ENCODE measurements at places on chromosomes 6 and 20.

DNA sequence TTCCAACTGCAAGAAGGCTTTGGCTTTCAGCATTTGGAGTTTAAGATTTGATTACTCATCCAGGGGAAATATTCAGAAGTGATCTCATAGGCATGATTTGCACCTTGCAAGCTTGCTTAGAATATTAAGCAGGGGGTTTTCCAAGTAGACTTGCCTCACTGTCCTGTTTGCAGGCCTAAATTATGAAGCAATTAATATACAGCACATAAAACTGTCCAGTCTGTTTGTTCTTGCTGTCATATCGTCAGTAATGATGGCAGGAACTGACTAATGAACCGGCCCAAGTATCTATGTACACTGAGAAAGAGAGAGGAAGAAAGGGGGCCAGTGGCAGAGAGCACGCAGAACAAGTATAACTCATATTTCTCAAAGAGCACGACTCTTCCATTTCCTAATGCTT is 212.5 kb upstream of the SUPT3H start:
- no peak for DNase-seq

- DNase-seq = no peak
Measured at GRCh38 chr6:120147071-120147871, 797.7 kb upstream of the MAN1A1 start.

GRCh38 chr6:108872141-108872557 is 23.9 kb downstream of the ARMC2 start:
- peak; percentile 13 for DNase-seq

DNA sequence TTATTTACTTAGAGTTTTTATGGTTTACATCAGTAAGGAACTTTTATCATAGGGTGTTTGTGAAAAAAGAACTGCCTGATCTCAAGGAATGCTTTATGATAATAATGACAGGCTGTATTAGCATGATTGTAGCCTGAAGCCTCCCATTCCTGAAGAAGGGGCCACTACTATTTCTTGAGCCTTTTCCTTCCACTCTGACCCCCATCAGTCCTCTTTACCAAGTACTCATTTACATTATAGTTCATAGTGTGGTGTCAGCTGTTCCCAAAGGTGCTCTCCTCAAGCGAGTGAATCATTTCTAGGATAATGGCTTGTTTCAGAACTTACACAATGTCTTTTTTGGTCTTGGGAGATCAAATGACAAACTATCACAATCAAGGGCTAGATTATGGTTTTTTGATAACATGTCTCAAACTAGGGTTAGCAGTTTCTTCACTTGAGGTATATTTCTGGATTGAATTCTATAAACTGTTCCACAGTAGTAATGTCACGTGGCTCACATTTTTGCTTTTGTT is 283.6 kb downstream of the CDKAL1 start:
- no peak for DNase-seq

- no peak for DNase-seq
Measured at GRCh38 chr6:32181915-32182529, 2.0 kb downstream of the AGER start.

DNA sequence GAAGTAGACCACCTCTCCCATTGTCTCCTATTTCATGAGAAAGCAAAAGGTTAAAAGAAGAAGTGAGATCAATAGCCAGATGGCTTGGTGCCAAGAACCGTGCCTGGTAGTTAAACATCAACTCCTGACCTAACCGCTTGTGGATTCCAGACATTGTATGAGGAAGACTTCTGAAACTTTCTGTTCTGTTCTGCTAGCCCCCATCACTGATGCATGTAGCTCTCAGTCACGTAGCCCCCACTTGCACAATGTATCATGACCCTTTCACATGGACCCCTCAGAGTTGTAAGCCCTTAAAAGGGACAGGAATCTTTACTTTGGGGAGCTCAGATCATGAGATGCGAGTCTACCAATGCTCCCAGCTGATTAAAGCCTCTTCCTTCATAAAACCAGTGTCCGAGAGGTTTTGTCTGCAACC is 301.2 kb downstream of the RNGTT start:
- no peak for DNase-seq

GRCh38 chr20:15875446-15875845 is 697.8 kb downstream of the KIF16B start:
- peak; percentile 24 for DNase-seq

GRCh38 chr20:25233016-25233772 is 14.7 kb upstream of the PYGB start:
- no peak for DNase-seq

DNA sequence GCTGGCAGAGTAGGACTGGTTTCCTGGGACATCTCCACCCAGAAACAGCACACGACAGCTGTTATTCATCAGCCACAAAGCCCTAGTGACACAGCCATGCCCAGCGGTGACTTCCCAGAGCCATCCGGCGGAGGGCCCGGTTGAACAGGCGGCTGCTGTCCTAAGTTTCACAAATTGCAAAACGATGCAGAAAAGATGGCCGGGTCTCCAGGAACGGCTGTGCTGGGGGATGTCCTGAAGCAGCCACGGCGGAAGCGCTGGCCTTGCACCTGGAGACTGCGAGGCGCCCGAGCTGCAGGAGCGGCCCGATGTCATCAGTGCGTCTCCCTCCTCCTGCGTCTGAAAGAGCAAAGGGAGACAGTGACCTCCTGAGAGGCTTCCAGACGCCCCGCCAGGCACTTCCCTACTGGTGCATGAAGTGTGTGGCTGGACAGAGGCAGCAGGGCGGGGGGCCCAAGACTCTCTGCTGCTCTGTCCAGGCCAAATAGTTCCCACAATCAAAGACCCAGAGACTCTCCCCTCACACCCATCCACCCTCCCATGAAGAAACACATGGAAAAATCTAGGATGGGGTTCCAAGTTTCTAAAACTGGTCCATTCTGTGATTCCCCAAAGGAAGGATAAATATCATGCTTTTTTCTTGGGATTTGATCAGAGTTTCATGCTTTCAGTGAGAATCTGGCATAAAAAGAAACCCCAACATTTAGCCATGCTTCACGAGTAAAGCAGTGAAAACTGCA is 44.0 kb downstream of the SSR1 start:
- DNase-seq = no peak

DNA sequence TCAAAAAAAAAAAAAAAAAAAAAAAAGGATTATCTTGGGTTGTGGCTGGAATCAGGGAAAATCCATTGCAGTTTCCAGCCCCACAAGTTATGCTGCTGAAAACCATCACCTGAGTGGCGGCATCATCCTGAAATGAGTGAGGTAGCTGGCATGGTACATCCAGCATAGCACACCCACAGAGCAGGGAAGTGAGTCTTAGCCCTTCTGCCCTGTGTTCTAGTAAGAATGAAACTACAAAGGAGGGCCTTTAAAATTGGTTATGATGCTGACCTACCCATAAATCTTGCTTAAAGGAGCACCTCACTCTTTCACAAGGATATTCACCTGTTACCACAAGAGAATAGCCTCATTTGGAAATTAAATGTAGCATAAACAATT is 119.2 kb downstream of the NFATC2 start:
- DNase-seq = no peak

DNA sequence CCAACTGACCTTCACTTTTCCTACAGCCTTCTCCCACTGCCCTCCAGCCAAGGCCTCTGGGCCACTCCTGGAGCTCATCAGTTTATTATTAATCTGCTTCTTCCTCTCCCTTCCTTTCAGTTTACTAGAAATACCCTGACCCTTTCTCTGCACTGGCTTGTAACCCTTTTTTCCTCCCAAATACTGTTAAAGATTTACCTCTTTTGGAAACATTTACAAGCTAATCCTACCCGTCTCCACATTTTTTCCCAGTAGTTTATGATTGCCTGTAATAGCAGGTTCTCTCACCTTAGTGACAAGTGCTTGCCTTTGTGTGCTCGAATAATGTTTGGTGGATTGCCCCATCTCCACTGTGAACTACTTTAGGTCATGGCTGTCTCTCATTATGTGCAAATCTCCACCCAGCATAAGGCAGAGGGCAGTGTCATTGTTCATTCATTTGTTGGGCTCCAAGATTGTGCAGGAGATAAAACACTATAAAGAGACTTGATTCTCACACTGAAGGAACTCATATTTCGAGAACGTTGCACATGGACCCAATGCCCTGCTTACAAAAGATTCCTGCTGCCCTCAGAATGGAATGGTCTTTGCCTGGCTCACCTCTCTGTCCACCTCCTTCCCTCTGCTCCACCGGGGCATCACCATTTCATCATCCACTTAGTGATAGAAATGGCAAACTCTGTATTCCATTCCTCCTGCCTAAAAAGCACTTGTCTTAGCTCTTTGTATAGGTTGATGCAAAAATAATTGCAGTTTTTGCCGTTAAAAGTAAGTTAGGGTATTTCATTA is 491.1 kb downstream of the UTRN start:
- DNase-seq = no peak

GRCh38 chr20:62314339-62314638 is 11.5 kb downstream of the ADRM1 start:
- DNase-seq = no peak

DNA sequence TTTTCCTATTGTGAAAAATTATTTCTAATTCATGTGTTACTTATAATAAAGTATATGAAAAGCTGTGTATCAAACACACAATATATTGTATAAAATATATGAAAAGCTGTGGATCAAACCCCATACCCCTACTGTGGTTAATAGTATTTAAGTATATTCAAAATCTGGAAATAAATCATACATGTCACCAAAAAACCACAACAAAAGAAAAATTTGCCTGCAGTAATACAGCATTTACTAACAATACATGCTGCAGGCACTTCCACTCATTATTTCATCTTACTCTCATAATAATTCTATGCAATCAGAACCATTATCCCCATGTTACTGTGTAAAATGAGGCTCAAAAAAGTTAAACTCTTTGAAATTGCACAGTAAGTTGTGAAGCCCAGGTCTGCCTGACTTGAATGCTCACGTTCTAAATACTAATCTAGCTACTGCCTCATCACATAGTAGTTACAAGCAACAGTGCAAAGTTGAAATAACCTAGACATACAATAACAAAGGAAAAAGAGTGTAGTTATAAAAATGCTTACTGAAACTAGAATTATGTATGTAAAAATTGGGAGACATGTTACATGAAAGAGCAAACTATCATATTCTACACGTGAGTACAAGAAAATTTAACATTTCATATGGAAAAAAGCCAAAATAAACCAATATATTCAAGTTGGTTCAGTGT is 61.7 kb downstream of the FAM217A start:
- DNase-seq = no peak

- DNase-seq = no peak
Measured at GRCh38 chr6:99519446-99519845, 4.2 kb upstream of the USP45 start.

- DNase-seq = no peak
Measured at GRCh38 chr6:46407246-46407645, 84.0 kb downstream of the RCAN2 start.

DNA sequence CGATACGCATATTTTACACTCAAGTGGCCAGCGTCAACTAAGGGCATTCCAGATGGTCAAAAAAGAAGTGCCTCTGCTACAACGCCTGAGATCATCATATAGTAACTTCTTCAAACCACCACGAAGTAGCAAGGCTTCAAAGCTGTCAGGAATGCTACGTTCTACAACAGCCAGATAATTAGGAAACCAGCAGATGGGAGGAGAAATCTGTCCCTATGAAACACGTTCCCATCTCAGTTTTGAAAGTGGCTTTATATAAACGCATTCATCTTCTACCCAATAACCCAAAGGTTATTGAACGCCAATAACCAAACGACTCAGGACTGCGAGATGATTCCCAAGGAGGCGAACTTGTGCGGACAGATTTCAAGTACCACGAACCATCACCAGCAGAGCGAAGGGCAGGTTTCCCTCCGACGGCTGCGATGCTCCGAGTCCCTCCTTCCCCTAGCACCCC is 1.2 kb downstream of the ABHD12 start:
- DNase-seq = no peak

DNA sequence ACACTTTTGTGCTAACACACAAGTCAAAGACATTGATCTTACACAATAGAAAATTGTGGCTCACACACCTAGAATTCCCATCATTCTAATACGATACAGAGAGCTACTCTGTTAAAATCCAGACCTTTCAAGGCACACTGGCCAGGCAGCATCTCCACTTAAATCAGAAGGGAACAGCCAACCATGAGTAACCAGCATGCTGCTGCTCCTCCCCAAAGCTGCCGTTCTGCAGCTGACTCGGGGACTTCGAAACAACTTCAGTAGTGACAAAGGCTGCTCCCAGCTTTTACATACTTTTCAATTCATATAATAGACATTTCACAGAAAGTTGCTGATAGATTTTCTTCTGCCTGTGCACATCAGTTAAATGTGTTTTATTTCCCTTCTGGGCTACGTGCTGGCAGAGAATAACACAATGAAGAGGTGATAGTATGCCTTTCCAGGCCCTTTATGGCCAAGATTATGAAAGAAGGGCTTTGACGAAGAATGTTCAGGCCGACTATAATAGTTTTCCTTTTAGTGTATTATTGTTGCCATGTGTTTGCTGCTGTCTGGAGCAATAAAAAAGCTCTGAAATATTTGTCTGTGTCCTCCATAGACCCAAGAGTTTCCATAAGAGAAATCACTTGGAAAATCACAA is 159.0 kb downstream of the GMDS start:
- no peak for DNase-seq

- no peak for DNase-seq
Measured at GRCh38 chr6:37289931-37290330, 32.0 kb upstream of the TMEM217 start.

DNA sequence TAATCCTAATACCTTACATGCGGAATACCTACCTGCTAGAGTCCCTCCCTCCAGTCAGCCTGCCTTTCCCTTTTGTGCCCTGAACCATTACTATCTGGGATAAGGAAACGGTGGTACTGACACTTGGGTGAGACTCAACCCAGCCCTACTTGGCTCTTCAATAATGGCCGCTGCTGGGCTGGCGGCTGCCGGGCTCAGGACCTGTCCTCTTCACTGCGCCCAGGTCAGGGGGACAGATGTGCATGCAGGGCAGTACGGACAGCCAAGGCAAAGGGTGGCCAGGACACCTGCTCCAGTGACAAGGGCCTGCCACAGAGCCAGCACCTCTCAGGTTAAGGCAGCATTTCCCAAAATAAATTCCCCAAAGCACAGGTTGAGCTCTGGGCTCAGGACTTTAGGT is 29.9 kb downstream of the UBE2V1 start:
- no peak for DNase-seq

GRCh38 chr6:124028117-124028516 is 224.5 kb downstream of the NKAIN2 start:
- DNase-seq = no peak

All from anterior cingulate cortex (tissue), 58 donors.